ENCODE measurements at places on chromosomes 4 and X.

- no peak for DNase-seq
These were observed at the start of gene SLC38A5 for GRCh38 chrX:48470110-48470832. Gene SLC38A5 (minus strand): TSS chrX:48470260. CDS start chrX:48467924, 2,336 bp downstream.

DNA sequence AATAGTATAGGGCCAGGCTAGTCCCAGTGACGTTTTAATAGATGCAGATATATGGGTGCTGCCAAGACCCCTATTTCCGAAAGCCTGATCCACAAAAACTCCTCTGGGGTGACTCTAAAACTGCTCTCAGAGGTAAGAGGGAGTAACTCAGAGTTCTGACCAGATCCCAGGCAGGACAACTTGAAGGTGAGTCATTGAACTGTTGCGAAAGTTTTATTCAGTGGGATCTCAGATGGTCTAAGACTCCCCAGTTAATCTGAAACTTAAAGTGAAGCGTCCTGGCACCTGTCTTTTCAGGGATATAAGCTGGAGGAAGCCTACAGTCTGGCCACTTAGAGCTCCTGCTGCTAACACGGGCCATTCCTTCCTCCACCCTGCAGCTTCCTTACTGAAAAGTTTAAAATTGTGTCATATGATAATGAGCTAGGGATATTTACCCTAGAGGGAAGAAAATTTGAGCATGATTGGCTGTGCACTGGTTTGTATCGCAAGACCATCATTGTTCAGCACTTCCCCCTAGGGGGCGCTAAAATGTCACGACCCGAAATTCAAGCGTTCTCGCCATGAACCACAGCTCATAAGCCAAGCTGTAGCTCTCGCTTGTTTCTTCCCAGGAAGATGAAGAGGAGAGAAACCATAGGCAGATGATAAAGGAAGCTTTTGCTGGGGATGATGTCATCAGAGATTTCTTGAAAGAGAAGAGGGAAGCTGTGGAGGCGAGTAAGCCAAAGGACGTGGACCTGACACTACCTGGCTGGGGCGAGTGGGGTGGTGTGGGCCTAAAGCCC is 19.5 kb downstream of the UTP14A start:
- DNase-seq, result peak; percentile 71

GRCh38 chr4:139704915-139705485 is 39.4 kb downstream of the MGST2 start:
- no peak for DNase-seq

GRCh38 chrX:18647621-18648020 is 24.3 kb downstream of the RS1 start:
- no peak for DNase-seq

- DNase-seq, result no peak
These were observed 1870.5 kb upstream of the TENM3 start for GRCh38 chr4:180372691-180373090.

- no peak for DNase-seq
These were observed 22.7 kb upstream of the INTS6L start for GRCh38 chrX:135497736-135498135.

Data from pancreas (tissue), 10 donors.